SW480 (cell line): ENCODE measurements at places on chromosomes 13 and 19.

- DNase-seq: no peak
Observed at GRCh38 chr19:38928391-38929001, 2.1 kb downstream of the SARS2 start.

- DNase-seq: no peak
Observed at GRCh38 chr13:32234914-32235313, 80.2 kb downstream of the ZAR1L start.

DNA sequence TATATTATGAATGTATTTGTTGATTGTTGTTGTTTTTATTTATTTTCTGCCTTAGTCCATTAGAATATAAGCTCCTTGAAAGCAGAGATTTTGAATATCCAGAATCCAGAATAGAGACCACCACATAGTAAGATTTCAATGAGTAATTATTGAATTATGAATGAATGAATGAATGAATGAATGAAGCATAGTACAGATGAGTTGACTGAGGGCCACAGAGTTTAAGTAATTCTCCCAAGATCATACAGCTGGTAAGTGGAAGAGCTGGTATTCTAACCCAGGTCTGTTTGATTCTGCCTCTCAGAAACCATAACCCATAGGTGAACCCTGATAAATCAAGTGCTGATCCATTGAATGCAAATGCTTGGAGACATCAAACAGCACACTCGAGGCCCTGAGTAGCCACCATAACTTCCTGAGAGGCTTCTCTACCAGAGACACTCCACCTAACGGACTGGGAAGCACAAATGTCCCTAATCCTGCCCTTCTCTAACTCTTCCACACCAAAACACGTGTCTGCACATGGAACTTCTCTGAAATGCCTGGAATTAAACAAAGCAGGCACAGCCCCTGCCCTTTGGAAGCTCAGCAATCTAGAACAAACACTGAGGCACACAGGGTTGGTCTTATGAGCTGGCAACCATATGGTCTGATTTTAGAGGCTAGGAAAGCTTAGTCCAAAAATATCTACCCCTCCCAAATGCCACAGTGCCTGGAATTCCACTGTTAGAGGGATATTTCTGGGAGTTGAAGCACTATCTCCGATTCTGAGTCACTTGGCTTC, 190.1 kb downstream of the FOXO1 start:
- no peak for DNase-seq

GRCh38 chr13:23330356-23330755, 103.1 kb downstream of the SACS start:
- DNase-seq: no peak

DNA sequence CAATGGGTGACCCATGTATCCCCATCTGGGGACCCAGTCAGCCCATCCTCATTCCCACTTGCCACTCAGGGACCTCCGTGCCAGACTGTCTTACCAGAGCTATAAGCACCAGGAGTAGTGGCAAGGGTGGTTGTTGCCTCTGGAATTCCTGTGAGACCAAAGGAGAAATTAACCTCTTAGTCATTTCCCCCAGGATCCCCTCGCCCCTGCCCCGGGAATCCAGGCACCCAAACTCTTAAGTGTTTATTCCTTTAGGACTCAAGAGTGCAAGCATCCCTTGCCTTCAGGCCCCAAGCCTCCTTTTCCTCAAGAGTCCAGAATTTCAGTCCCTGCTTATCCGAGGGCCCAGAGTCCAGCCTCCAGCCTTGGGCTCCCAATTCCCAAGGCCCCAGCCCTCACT, 9.2 kb downstream of the NTN5 start:
- no peak for DNase-seq

- DNase-seq: no peak
Observed at GRCh38 chr19:53644061-53644816, 12.4 kb downstream of the DPRX start.

GRCh38 chr13:27774651-27775050, 17.6 kb upstream of the GSX1 start:
- no peak for DNase-seq

- no peak for DNase-seq
Observed at GRCh38 chr19:42068756-42069571, 1.0 kb downstream of the GRIK5 start.

DNA sequence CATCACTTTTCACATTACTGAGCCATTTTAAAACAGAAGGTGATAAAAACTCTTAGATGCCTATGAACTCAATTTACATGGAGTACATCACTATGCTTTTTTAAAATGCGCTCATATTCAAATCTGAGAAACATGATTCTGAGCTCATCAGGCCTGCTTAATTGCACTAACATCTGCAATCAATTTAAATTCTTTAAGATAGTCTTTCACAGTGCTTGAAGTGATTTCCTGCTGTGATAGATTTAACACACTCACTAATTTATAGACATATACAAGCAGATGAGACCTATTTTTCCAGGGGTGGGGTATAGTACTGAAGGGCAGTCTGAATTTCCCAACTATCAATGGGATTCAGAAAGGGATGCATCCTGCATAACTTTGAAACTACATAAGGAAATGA, 82.9 kb downstream of the DIAPH3 start:
- DNase-seq: no peak

DNA sequence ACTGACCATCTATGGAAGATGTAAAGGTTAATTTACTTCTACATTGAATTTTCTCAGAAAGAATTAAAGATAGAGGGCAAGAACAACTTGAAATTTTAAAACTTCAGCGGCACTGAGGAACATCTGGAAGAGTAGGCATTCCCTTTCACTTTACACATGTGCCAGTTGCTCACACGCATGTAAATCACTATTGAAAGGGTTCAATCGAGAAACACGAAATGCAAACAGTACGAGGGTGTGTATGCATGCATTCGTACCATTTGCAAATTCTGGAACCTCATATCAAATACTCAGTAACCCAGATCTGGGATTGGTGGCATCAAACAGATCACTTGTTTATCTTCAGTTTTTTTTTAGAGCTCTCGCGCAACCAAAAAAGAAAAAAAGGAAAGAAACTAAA, 315.5 kb upstream of the MAB21L1 start:
- DNase-seq: no peak

- DNase-seq: no peak
Observed at GRCh38 chr13:20993661-20994440, 67.5 kb downstream of the LATS2 start.

DNA sequence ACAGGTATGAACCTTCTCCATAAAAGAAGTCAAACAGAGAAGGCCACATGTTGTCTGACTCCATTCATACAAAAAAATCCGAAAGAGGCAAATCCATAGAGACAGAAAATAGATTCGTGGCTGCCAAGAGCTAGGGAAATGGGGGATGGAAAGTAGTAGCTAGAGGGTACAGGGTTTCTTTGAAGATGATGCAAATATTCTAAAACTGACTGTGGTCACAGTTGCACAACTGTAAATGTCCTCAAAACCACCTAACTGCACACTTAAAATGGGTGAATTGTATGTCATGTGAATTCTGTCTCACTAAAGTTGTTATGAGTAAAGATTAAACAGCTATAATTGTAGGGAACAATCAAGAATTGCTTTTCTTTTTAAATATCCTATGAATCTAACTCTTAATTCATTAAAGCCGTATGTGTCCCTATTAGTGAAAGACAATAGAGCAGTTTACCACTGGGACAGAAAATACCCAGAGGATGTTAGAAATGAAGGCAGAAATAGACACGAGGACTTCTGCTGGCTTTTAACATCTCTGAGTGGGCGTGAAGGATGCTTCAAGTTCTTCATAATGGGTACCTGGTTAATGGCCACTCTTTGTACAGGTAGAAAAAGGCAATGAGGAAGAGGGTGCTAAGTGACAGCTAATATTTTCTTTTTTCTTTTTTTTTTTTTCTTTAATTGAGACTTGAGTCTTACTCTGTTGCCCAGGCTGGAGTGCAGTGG, 21.2 kb downstream of the INSR start:
- no peak for DNase-seq

- no peak for DNase-seq
Observed at GRCh38 chr13:59495299-59495698, 668.4 kb downstream of the DIAPH3 start.

DNA sequence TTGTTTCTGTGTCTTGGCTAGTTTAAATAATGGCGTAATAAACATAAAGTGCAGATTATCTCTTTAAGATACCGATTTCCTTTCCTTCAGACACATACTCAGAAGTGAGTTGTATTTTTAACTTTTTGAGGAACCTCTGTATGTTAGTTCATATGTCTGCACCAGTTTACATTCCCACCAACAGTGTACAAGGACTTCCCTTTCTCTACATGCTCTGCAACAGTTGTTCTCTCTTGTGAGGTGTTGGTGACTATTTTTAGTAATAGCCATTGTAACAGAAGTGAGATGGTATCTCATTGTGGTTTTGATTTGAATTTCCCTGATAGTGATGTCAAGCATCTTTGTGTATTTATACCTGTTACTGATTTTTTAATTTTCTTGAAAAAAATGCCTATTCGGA, 418.6 kb downstream of the UQCRFS1 start:
- no peak for DNase-seq

GRCh38 chr19:3507371-3508120, 1.4 kb downstream of the FZR1 start:
- no peak for DNase-seq

DNA sequence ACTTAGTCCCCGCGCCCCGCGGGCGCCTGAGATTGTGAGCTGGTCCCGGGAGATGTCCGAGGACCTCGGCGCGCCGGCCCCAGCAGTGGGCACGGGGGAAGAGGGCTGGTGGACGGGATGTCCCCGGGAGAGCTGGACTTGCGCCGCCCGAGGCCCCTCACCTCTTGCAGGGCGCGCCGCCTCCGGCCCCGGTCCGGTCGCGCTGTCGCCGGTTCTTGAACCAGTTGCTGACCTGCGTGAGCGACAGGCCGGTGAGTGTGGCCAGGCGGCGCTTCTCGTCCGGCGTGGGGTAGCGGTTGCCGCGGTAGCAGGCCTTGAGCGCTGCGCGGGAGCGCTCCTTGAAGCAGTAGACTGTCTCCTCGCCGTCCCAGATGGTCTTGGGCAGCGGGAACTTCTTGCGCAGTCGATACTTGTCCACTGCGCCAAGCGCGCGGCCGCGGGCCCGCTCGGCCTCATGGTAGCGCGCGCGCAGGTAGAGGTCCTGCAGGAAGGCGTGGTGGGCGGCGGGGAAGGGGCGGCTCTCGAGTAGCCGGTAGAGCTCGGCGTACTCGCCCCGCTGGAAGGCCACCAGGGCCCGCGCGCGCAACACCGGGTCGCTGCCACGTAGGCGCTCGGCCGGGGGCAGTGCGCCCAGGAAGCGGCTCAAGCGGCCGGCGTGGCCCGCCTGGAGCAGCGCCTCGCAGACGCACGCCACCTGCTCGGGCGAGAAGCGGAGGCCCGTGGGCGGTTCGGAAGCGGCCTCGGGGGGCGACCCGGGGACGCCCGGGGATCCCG, 984 bp downstream of the SIX5 start:
- peak; percentile 72 for DNase-seq

DNA sequence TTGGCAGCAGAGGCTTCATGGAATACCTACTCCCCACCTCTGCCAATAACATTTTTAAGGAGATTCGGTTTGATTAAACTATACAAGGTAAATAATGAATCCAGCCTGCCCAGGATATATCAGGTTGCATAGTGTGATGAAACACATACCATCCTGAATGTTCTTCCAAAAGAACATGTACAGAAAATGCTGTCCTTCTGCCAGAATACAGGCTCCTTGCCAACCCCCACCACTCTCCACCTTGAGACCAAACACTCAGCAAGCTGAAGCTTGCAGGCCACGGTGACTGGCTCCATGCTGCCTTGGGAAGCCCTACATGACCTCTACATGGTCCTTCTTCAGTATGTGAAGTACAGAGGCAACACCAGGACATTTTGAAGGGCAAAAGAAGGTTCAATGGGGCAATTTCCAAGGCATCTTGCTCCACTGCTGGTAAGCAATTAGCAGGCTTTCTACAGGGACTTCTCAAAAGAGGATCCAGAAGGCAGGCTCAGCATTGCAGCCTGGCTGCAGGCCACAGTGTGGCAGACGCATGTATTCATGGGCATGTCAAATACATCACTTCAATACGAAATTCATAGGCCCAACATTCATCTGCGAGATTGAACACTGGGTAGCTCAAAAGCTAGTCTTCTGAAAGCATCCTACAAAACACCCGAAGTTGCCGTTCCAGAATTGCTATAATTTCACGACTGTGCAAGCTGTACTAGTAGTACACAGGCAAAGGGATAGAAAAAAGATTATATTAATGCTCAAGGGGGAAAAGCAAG, 62.4 kb upstream of the SERP2 start:
- DNase-seq: no peak

- DNase-seq: no peak
Observed at GRCh38 chr13:98370806-98371515, 193.9 kb upstream of the RNF113B start.

- DNase-seq: peak; percentile 67
Observed at GRCh38 chr19:47253467-47253881, 2.9 kb upstream of the CCDC9 start.

GRCh38 chr13:99071666-99072065, 93.8 kb upstream of the DOCK9 start:
- no peak for DNase-seq

DNA sequence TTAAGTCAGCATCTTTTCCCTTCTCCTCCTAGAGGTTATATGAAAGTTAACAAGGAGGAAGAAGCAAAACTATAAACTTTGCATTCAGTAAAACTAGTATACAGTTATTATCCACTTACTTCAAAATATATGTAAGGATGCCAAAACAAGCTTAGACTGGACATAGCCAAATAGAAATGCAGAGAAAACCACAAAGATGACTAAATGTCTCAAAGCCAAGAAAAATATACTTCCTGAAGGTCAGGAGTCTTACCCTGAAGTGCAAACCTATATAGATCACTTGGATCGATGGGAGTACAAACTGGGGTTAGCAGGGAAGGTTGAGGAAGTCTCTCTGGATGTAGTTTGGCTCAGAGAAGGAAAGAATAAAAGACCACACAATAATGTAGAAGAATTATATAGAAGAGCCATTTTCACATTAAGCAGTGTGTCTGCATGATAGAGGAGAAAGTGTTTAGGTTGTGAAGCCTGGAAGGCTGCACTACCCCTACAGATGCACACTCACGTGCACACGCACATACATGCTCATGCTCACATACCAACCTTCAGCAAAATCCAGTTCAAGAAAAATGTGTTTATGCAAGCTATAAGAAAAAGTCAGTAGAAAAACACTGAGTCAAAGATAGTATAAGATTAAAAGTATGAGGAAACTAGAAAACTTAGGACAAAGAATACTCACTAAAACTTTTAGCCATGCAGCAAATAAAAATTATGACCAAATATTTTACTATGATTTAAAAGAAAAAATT, 112.1 kb upstream of the RXFP2 start:
- no peak for DNase-seq

DNA sequence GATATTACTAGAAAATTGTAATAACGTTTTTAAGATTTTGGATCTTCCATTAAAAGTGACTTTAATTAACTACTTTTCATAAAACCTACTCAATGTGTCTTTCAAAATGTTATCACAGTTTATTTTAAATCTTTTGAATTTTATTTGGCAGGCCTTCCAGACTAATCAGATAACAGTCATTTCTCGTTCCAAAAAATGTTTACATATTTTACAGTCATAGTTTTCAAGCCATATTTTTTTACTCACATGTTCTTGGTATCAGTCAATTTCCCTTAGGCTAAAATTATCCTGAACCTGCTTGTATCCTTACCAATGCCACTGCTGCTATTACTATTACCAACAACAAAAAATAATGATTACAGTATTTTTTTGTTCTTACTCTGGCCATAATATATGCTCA, 1783.5 kb downstream of the SLITRK5 start:
- no peak for DNase-seq
